Cerebellar nuclear complex (tissue), 1 donor: ENCODE measurements at places on chromosomes 1 and 21.

GRCh38 chr1:25065321-25065721 is 135.2 kb upstream of the RUNX3 start:
- DNase-seq, result no peak

DNA sequence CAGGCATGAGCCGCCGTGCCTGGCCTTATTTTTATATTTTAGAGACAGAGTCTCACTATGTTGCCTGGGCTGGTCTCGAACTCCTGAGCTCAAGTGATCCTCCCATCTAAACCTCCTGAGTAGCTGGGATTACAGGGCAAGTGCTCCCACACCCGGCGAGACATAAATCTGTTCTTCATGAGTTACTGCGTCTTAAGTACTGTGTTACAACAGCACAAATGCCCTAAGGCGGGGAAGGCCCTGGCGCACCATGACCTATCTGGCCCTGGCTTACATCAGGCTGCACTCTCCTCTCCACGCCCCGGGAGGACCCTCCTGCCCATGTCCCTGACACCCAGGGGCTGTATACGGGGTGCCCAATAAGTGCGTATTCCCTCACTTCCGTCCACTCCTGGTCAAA is 4.3 kb downstream of the GPR153 start:
- DNase-seq, result no peak

- no peak for DNase-seq
These were observed 39.5 kb downstream of the PIK3CD start for GRCh38 chr1:9691108-9691445.

DNA sequence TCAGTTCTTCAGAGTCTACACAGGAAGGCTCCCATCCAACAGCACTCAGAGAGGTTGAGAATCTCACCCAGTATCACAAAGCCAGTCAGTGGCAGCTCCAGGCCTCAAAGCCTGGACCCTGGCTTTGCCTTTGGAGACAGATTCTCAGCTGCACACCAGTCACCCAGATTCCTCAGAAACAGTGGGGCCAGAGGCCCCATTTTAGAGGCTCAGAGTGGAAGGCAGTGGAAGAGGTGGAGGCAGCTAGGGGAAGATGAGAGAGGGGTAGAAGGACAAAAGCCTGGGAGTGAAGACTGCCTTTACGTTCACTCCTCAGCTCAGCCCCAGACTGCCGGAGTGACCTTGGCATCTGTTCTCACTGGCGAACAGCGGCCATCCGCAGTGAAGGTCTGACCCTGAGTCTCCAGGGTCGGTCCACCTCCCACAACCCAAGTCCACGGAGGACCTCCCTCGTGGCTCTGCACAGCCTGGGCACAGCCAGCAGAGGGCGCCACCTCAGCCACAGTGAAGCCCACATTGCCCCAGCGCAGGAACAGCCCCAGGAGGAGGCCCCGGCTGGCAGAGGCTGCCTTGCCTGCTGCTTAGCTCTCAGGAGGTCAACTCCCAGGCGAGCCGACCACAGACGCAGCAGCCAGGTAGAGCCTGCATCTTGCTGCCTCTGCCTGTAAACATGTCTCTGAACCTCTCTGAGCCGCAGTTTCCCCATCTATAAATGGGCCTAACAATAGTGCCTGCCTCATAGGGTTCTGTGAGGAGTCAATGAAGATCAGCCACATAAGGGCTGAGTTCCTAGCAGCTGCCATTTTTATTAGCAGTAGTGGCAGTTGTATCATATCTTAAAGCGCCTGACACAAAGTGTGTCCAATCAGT is 5.9 kb upstream of the FNDC5 start:
- DNase-seq, result no peak

GRCh38 chr1:50109647-50110075 is 941 bp downstream of the ELAVL4 start:
- peak; percentile 53 for DNase-seq

DNA sequence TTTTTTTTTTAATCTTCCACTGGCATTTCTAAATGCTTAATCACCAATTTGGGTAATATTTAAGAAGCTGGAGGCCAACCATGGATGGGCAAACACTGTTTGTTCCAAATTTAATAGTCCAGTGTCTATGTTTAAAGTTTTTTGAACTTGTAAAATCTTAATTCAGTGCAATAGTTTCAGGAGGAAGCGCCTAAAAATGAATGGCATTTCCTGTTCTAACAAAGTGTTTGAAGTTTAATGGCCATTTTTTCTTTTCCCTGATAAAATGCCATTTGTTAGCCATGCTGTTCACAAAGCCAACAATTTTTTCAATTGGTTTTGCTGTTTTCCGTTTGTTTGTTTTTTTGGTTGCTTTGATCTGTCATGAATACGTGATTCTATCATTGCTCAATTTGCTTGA is 552.1 kb downstream of the LMO4 start:
- no peak for DNase-seq
